ENCODE measurements at places on chromosomes 4 and X.

- DNase-seq = no peak
Measured at GRCh38 chr4:2850966-2851798, 7.5 kb downstream of the ADD1 start.

DNA sequence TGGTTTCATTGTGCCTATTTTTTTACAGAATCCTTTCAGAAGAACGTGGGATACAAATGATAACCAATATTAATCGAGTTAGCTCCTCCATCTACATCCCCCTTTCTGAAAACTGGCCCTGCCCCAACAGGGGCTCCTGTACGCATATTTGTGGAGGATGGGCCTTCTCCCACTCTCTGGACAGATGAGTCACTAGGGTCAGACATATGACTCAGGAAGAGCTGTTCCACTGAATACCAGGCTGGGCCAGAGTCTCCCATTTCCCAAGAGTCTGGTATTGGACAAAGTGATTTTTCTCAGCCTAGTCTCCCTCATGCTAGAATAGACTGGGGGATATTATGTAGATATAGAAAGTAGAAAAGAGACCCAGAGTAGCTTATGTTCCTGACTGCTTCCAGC, 142.4 kb downstream of the TSPAN5 start:
- no peak for DNase-seq

GRCh38 chr4:7593646-7594412, 159.1 kb upstream of the PSAPL1 start:
- DNase-seq = no peak

DNA sequence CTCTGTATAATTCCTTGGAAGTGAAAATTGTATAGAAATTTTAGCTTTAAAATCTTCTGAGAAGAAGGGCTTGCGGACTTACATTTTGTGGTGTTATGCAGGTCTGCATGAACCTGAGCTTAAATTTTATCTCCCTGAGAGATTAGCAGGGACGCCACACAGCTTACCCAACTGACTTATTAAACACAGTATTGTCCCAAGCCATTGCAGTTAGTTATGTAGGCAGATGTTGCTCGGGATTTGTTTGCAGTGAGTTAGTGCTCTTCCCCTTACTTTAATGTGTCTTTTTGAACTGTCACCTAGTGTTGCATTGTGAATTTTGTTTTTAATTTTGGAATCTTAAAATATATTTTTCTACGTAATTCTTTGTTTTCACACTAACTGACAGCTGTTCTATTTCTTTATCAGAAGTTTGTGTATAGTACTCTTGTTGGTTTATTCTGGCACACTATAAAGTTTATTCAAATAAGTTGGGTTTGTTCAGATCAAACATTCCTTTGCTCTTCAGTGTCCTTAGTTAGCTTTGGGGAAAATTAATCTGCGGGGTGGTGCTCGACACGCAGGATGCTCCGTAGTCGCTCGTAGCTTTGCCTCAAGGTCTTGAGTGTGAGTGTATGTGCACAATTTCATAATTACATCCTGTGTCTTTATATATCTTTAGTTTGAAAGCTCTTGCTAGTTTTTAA, 145.4 kb downstream of the STIM2 start:
- DNase-seq = no peak

- no peak for DNase-seq
Measured at GRCh38 chr4:80011636-80012236, 61.3 kb downstream of the ANTXR2 start.

DNA sequence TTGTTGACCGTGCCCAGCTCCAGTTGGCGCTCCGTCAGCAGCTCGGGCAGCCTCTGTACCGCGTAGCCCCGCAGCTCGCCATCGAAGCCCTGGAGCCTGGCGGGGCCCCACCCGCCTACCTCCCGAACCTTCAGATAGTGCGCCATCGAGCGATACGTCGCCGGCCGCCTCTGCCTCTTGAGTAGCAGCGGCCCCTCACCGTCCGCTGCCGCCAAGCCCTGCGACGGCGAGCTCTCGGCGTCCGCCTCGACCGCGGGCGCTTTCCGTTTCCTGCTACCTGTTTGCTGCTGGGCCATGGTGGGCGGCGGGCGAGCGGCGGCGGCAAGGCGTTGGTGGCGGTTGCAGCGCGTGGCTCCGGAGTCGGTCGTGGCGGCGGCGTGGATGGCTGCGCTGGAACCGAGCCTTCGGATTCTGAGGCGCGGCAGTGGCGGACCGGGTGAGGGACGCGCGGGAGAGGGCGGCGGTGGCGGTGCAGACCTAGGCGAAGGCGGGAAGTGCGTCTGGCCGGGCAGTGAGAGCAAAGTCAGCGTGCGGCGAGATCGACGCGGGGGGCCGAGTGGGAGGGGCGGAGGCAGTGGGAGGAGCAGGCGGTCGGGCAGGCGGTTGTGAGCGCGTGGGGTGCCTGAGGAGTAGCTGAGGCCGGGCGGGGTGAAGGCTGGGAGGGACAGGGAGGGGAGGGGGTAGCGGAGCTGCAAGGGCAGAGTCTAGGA, at the start of gene DCAF12L1:
DCAF12L1 (minus strand) TSS at position 502 of the 710 bp plus-strand sequence; CDS start at position 296, 206 bp downstream.
- DNase-seq = no peak

GRCh38 chr4:182126096-182126495, 117.1 kb upstream of the TENM3 start:
- no peak for DNase-seq

DNA sequence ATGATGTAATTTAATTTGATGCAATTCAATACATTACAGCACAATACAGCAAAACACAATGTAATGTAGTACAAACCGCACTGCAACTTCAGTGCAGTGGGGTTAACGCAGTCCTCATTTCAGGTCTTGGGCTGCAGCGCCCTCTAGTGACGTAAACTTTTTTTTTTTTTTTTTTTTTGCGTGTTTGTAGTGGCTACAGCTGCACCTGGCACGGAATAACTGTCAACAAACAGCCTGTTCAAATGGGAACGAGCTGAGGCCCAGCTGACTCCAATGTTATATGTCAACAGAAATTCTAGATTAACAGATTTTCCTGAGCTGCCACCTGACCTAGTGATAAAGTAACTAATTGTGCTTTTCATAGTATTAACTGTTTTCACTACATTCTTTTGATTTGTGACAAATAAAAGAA, 33.5 kb upstream of the RASSF6 start:
- no peak for DNase-seq

GRCh38 chr4:55372259-55372658, 23.5 kb upstream of the TMEM165 start:
- DNase-seq = no peak

- peak; percentile 61 for DNase-seq
Measured at GRCh38 chr4:36244257-36245082, at the start of gene ARAP2. TSS of gene ARAP2 (minus strand) at chr4:36244514. CDS start at chr4:36229486, 15,028 bp downstream.

DNA sequence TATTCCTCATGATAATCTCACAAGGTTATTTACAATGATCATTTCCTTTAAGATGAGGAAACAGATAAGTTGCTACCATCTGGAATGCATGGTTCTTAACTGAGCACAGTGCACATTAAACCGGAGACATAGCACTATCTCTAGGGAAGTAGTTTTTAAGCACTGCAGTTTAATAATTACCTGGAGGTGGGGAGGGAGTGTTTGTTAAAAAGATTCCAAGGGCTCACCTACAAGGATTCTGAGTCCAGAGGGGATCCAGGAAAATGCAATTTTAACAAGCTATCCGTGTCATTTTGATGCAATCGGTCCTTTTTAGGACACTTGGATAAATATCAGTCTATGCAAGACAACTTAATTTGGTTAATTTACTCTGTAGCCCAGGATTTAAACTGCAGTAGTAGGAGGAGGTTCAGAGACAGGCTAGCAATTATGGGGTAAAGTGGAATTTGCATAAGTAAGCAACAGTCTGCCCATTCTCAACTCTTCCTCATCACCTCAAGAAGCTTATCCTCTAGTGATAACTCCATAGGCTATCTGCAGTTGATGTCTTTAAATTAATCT, 2.8 kb upstream of the PDLIM5 start:
- no peak for DNase-seq

- no peak for DNase-seq
Measured at GRCh38 chr4:126976850-126977632, 655.7 kb upstream of the INTU start.

DNA sequence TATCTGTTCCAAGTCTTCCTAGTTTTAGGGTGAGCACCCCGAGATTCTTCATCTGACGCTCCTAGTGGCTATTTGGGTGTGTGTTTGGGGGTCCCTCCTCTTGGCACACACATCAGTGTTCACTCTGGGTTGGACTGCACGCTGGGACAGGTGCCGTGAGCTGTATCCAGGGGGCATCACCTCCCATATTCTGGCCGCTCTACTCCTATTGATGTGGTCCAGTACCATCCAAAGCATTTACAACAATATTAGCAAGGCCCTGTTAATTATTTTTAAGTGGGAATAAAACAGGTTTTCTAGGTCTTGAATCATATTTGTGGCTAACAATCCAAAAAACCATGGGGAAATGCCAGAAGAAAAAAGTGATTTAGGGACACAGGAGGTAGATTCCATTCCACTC, 26.4 kb downstream of the CYTL1 start:
- DNase-seq = no peak

GRCh38 chrX:2879670-2880069, 49.5 kb downstream of the ARSD start:
- no peak for DNase-seq

GRCh38 chr4:121728798-121729226, 32.0 kb upstream of the ANXA5 start:
- DNase-seq = no peak

- peak; percentile 93 for DNase-seq
Measured at GRCh38 chrX:131792356-131792749, 230.7 kb upstream of the STK26 start.

DNA sequence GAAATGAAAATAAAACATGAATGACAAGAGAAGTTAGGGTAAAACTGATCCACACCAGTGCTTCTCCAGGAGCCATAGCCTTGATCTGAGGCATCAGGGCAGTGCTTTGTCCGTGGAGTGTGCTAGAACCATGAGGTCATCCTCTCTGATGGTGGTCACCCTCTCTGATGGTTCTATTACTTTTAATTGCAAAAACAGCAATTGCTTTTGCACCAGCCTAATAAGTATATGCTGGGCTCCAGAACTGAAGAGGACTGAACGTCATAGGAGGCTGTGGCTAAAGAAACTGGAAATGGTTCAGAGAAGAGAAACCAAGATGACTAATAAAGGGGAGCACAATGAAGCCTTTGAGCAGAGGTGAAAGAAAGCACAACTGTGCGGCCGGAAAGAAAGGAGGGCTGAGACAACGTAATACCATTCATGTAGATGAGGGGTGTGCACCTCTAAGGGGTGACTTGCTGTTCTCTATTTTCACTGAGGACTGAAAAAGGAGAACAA, 17.0 kb upstream of the TMEM154 start:
- DNase-seq = no peak

- DNase-seq = no peak
Measured at GRCh38 chr4:112520598-112521122, 4.7 kb upstream of the NEUROG2 start.

- DNase-seq = no peak
Measured at GRCh38 chrX:30930143-30930542, 41.1 kb upstream of the TAB3 start.

- no peak for DNase-seq
Measured at GRCh38 chr4:52729586-52729985, 21.6 kb downstream of the ERVMER34-1 start.

DNA sequence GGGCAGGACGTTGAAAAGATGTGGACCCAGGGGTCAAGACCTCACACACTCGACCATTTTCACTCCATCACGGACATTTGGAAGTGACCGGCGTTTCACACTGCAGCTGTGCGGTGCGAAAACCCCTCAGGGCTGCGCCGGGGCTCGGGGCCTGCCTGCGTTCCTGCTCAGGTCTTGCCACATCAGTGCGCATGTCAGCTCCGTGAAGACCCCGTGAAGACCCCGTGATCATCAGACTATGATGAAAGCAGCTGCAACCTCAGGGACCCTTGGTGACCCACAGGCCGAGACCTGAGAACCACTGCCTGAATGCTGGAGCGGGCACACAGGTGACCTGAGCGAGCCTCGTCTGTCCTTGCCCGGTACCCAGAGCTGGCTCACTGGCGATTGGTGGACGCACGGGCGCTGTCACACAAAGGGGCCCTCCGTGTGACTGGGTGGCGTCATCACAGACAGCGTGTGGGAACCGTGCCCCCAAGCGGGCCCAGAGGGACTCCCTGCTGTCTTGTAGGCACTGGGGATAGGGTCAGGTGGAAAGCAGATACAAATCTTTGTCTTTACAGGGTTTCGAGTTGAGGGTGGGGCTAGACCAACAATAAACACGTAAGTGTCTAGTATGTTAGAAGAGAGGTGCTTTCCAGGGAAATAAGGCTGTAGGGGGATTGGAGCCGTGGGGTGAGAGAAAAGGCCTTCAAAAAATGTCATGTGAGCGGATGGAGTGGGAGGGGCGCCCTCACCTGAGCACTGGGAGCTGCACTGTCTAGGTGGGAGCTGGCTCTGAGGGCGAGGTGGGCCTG, 12.7 kb downstream of the MSANTD1 start:
- DNase-seq = peak; percentile 67

DNA sequence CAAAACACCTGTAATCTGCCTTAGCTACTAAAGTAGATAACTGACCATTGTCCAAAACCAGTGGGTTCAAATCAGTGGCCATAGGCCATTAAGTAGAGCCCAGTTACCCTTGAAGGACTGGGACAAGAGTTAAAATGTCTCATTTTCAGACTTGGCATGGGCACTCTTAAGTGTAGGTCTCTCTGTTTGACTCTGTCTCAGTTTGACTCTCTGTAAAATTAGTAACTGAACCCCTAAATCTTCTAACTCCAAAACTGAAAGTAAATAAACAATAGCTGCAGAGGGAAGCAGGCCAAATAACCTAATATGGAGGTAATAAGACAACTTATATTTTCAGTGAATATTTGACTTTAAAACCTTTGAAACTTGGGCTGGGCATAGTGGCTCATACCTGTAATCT, 89.1 kb downstream of the SLC16A2 start:
- DNase-seq = no peak

- no peak for DNase-seq
Measured at GRCh38 chr4:86560447-86560846, 33.7 kb upstream of the PTPN13 start.

GRCh38 chr4:102663073-102663472, 97.7 kb downstream of the MANBA start:
- DNase-seq = no peak

DNA sequence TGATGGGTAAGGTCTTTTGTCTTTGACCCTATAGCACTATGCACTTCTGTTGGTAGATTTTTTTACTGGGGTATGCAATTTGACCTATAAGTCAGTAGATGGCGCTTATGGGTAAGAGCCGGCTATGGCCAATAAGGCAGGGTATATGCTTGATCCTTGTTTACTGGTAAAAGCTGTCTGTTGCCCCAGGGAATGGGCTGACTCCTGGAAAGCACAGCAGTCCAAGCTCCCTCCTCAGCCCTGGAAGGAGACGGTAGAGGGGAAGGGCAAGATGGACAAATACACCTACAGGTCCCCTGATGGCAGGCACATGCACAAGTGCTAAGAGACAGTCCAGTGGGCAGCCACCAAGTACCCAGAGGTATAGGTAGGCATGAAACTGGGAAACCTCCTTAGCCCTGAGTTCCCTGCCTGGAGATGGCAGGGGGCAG, 63.7 kb downstream of the ADAMTS3 start:
- DNase-seq = no peak

DNA sequence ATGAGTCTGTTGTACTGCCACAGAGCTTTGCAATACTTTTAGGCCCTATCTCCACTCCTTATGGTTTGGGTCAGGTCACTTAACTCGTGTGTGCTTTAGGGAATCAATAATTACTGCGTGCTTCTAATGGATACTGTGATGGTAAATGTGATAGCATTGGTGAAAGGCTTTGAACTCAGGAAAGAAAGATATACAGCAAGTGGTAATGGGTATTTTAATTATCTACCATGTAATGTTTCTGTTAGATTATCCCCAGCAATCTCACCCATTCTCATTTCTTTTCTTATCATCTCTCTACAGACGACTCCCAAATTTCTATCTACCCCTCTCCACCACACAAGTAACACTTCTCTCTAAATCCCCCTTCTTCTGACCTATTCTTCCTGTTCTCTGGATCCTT, 128.6 kb downstream of the GPC3 start:
- DNase-seq = no peak

- no peak for DNase-seq
Measured at GRCh38 chrX:31190221-31190975, 118.6 kb upstream of the FTHL17 start.
